ENCODE measurements at places on chromosomes 2 and 18. TPM values are rescaled to one million over a fixed set of nuclear protein-coding genes. Genes with fewer than 3 reads are reported as not detected.

- H3K27ac ChIP-seq: no peak overlapping the region
- peaks cover 6% of the 10 kb centered on the region for H3K4me1 ChIP-seq
- peaks cover 4% of the 10 kb centered on the region for H3K27me3 ChIP-seq
- H3K36me3 ChIP-seq: no peaks in the 10 kb centered on the region
- H3K4me3 ChIP-seq: no peak overlapping the region
Measured at GRCh38 chr18:49025426-49025766, 74.6 kb upstream of the SMAD7 start.

- peak overlapping the region; percentile 92 for H3K27ac ChIP-seq
- peaks cover 17% of the 10 kb centered on the region for H3K36me3 ChIP-seq
- H3K27me3 ChIP-seq: no peaks in the 10 kb centered on the region
- DNase-seq: no peak
- no peak overlapping the region for H3K4me3 ChIP-seq
- H3K4me1 ChIP-seq: peaks cover 98% of the 10 kb centered on the region
Measured at GRCh38 chr2:216683846-216684245, 11.5 kb downstream of the IGFBP5 start.

DNA sequence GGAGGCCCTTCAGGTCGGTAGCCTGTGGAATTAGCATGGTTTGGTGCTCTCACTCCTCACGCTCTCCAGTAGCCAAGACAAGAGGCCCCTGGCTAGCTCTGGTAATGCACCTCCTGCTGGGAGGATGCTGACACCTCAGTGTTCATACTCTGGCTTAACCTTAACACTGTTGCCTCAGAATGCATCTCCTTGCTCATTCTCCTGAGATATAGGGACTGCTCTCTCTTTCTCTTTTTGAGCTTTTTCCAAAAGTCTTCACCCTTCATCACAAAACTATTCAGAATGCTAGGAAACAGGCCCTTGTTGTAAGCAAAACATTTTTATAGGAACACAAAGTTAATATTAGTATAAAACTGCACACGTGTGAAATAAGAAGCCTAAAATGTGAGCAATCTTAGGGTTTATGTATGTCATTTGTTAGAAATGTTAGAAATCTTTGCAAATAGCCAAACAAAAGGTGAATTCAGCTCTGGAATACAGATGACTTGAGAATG is 17.3 kb upstream of the IMPA2 start:
- H3K4me3 ChIP-seq: no peak overlapping the region
- H3K36me3 ChIP-seq: no peaks in the 10 kb centered on the region
- no peak for DNase-seq
- H3K27me3 ChIP-seq: no peaks in the 10 kb centered on the region

GRCh38 chr2:72754628-72755320 is 71.1 kb downstream of the EXOC6B start:
- H3K4me3 ChIP-seq: no peak overlapping the region
- H3K4me1 ChIP-seq: peaks cover 83% of the 10 kb centered on the region
- no peak for DNase-seq
- peak overlapping the region; percentile 76 for H3K27ac ChIP-seq

DNA sequence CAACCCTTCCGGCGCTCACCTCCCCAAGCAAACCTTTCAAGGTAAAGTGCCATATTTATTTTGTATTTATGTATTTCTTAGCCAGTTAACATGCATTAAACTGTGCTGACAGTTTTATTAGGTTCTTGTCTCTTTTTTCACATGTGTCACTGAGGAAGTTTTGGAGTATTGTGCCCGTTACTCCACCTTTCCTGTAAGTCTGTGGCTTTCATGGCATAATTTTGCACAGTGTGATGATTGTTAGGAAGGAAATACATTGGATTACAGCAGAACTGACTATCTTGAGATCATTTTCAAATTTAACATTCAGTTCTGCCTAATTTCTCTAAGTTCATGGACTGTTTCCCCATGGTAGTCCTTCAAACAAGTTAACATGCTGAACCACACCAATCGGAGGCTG is 67.7 kb downstream of the COLEC12 start:
- no peaks in the 10 kb centered on the region for H3K36me3 ChIP-seq
- H3K27me3 ChIP-seq: peaks cover 4% of the 10 kb centered on the region
- peaks cover 11% of the 10 kb centered on the region for H3K4me1 ChIP-seq
- no peak for DNase-seq
- peak overlapping the region; percentile 16 for H3K27ac ChIP-seq

GRCh38 chr2:16440898-16441297 is 224.7 kb downstream of the CYRIA start:
- H3K4me1 ChIP-seq: no peaks in the 10 kb centered on the region
- no peak for DNase-seq
- H3K36me3 ChIP-seq: no peaks in the 10 kb centered on the region
- H3K27ac ChIP-seq: no peak overlapping the region
- no peak overlapping the region for H3K4me3 ChIP-seq
- peaks cover 26% of the 10 kb centered on the region for H3K27me3 ChIP-seq

EN1 gene
- not detected for total RNA-seq

Measured in left ventricle myocardium inferior (tissue), 1 donor.